ENCODE measurements at places on chromosomes 12 and 14. TPM values are rescaled to one million over a fixed set of nuclear protein-coding genes. Genes with fewer than 3 reads are reported as not detected.
A peak's percentile ranks its signal among the peaks of the same experiment; 100 is the strongest.

DNA sequence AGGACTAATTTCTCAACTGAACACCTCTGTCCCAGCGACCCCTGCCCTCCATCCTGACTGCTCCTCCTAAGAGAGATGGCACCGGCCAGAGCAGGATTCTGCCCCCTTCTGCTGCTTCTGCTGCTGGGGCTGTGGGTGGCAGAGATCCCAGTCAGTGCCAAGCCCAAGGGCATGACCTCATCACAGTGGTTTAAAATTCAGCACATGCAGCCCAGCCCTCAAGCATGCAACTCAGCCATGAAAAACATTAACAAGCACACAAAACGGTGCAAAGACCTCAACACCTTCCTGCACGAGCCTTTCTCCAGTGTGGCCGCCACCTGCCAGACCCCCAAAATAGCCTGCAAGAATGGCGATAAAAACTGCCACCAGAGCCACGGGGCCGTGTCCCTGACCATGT lies 756 bp downstream of the RNASE7 start:
- no peak overlapping the region for H3K4me3 ChIP-seq
- H3K4me1 ChIP-seq = peaks cover 5% of the 10 kb centered on the region
- no peaks in the 10 kb centered on the region for H3K36me3 ChIP-seq
- H3K27ac ChIP-seq = no peak overlapping the region
- H3K27me3 ChIP-seq = peaks cover 19% of the 10 kb centered on the region
- no peak for DNase-seq

MLEC gene
- 80.5 TPM for total RNA-seq

TAS2R42 gene
- not detected for total RNA-seq

TBC1D30 gene
- 0.19 TPM for total RNA-seq

DNA sequence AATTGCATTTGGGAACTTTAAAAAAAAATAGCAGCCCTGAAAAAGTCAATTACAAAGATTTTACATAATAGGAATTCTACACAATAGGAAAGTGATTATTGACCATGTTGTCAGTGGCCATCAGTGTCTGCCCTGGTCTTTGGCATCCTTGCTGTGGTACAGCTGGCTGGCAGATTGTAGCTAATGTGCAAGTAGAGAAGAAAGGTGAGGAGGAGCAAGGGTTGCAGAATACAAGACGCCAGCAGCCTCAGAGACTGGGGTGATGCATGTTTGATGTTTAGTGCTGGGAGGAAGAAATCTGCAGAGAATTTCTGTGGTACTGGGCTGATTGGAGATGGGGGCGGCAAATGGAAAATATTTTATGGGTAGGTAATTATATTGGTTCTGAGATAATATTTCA lies 322.9 kb downstream of the TMEM117 start:
- no peaks in the 10 kb centered on the region for H3K36me3 ChIP-seq
- no peaks in the 10 kb centered on the region for H3K27me3 ChIP-seq
- DNase-seq = no peak
- H3K27ac ChIP-seq = no peak overlapping the region
- H3K4me1 ChIP-seq = no peaks in the 10 kb centered on the region
- H3K4me3 ChIP-seq = no peak overlapping the region

- H3K4me3 ChIP-seq = no peak overlapping the region
- H3K27me3 ChIP-seq = no peaks in the 10 kb centered on the region
- no peak overlapping the region for H3K27ac ChIP-seq
- DNase-seq = no peak
- no peaks in the 10 kb centered on the region for H3K36me3 ChIP-seq
Observed at GRCh38 chr12:79424109-79424721, 266.5 kb downstream of the PAWR start.

GRCh38 chr12:132319359-132319950 lies 9.9 kb downstream of the GALNT9 start:
- no peak overlapping the region for H3K27ac ChIP-seq
- H3K27me3 ChIP-seq = no peaks in the 10 kb centered on the region
- H3K4me3 ChIP-seq = no peak overlapping the region
- no peaks in the 10 kb centered on the region for H3K36me3 ChIP-seq
- no peak for DNase-seq

GRCh38 chr14:74671789-74672188 lies 41.1 kb downstream of the AREL1 start:
- no peak overlapping the region for H3K27ac ChIP-seq
- H3K36me3 ChIP-seq = peaks cover 71% of the 10 kb centered on the region
- no peak overlapping the region for H3K4me3 ChIP-seq

GRCh38 chr12:2690348-2691005 lies 104.3 kb upstream of the FKBP4 start:
- peak overlapping the region; percentile 91 for H3K27ac ChIP-seq
- peak overlapping the region; percentile 79 for H3K4me3 ChIP-seq
- peaks cover 7% of the 10 kb centered on the region for H3K27me3 ChIP-seq
- no peak for DNase-seq
- H3K4me1 ChIP-seq = peaks cover 33% of the 10 kb centered on the region
- H3K36me3 ChIP-seq = no peaks in the 10 kb centered on the region

DNA sequence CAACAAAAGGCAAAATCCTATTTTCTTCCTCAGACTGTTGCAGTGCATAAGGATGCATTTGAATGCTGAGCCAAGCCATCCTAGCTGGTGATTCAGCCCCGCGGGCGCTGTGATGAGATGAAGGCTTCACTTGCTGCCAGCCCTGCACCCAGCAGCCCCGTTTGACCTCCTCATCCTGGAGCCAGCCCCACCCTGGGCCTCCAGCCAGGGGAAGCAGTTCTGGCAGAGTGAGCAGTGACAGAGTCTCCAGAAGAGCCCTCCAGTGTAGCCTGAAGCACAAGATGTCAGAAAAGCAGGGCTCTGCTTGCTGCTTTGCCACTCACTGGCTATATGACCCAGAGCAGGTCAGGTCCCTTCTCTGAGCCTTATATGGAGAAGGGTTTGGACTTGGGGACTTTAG lies 96.2 kb upstream of the HSPB8 start:
- H3K36me3 ChIP-seq = no peaks in the 10 kb centered on the region
- no peaks in the 10 kb centered on the region for H3K4me1 ChIP-seq
- no peaks in the 10 kb centered on the region for H3K27me3 ChIP-seq
- no peak overlapping the region for H3K27ac ChIP-seq

- DNase-seq = no peak
- no peaks in the 10 kb centered on the region for H3K36me3 ChIP-seq
- no peak overlapping the region for H3K27ac ChIP-seq
- H3K4me3 ChIP-seq = no peak overlapping the region
Observed at GRCh38 chr14:40859055-40859454, 747.6 kb upstream of the LRFN5 start.

DNA sequence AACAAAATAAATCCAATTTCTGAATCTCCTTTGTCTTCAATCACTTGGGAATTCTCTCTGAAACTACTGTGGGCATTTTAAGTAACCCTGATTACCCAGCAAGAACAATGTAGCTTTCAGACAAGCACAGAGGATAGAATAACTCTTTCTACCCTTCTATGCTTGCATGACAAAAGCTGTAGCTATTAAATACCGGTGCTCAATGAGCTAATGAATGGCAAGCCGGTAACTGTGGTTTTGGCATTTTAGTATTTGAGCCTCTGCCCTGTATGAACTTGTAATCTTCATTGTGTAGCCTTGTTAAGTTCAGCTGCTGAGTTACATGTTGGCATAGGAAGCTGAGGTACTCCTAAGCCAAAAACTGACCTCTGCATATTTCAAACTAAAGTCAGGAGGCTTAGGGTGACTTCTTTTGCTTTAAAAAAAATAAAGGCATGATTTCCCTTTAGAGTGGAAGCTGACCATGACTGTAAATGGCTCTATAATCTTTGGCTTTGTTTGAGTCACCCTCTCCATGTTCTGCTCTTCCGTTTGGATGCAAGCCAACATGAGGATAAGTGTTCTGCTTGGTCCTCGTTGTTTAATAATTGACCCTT lies 171.0 kb upstream of the HIF1A start:
- peak overlapping the region; percentile 77 for H3K27ac ChIP-seq
- H3K4me1 ChIP-seq = peaks cover 75% of the 10 kb centered on the region
- DNase-seq = no peak
- no peak overlapping the region for H3K4me3 ChIP-seq

- DNase-seq = no peak
- H3K27me3 ChIP-seq = no peaks in the 10 kb centered on the region
- no peak overlapping the region for H3K4me3 ChIP-seq
- H3K36me3 ChIP-seq = peaks cover 2% of the 10 kb centered on the region
Observed at GRCh38 chr14:75877884-75878283, 103.9 kb downstream of the TGFB3 start.

AGAP2 gene
- 72.6 TPM for total RNA-seq

- no peaks in the 10 kb centered on the region for H3K27me3 ChIP-seq
- H3K4me1 ChIP-seq = peaks cover 3% of the 10 kb centered on the region
- H3K27ac ChIP-seq = no peak overlapping the region
- no peak overlapping the region for H3K4me3 ChIP-seq
Observed at GRCh38 chr14:104707608-104708595, 16.1 kb upstream of the ADSS1 start.

DNA sequence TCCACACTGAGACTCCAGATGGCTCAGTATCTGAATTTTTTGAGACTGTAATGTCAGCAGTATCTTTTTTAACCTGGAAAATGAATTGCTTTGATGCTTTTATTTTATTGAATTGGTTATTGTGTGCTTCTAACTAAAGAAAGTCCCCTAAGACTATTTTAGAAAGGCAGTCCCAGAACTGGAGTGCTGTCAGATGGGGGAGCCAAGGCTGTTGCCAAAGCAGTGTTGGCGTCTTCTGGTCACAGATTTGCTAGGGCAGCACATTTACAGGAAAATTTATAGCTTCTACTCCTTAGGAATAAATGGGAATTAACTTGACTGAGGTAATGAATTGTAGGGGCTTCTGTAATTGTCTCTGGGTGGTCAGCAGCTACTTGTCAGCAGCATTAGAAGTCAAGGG lies 157.1 kb upstream of the ARHGAP5 start:
- H3K27me3 ChIP-seq = peaks cover 2% of the 10 kb centered on the region
- no peaks in the 10 kb centered on the region for H3K36me3 ChIP-seq
- no peaks in the 10 kb centered on the region for H3K4me1 ChIP-seq
- no peak overlapping the region for H3K27ac ChIP-seq
- H3K4me3 ChIP-seq = no peak overlapping the region

DNA sequence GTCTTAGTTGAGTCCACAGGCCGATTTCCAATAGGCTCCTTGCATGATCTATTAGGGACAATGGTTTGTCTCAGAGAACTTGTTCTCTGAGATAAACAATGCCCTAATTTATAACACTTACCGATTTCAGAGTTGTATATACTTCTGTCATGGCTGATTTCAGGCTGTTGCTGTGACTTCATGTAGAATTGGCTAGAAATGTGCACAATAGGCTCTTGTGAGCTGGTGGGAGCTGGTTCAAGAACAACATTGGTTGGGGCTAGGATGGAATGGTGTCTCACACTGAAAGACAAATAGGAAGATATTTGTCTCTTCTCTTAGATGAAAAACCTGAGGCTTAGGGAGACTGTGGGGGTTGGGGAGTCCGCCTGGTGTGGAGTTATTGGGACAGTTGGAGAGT lies 6.7 kb upstream of the KRT86 start:
- no peak for DNase-seq
- peaks cover 35% of the 10 kb centered on the region for H3K27me3 ChIP-seq
- no peak overlapping the region for H3K27ac ChIP-seq
- no peaks in the 10 kb centered on the region for H3K4me1 ChIP-seq
- no peaks in the 10 kb centered on the region for H3K36me3 ChIP-seq
- H3K4me3 ChIP-seq = no peak overlapping the region

GRCh38 chr12:704516-705242 lies 41.4 kb upstream of the NINJ2 start:
- H3K4me1 ChIP-seq = peaks cover 11% of the 10 kb centered on the region
- no peak overlapping the region for H3K4me3 ChIP-seq
- DNase-seq = no peak
- H3K27ac ChIP-seq = no peak overlapping the region
- peaks cover 8% of the 10 kb centered on the region for H3K36me3 ChIP-seq
- no peaks in the 10 kb centered on the region for H3K27me3 ChIP-seq

DNA sequence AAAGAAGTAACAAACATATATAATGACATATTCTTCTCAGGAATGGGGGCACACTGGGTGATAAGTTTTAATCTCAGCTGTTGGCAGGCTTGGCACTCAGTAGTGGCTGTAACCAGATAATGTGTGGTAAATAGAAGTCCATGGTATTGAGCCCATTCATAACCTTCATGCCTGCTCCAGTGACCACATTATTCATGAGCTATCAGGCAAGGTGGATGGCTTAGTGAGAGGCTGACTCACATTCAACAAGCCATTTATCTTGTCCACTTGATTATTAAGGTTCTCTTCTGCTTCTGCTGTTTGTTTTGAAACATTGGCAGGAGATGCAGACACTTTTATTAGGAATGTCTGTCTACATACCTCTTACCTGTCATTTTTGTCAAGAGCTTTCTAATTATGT lies 950.4 kb upstream of the LRFN5 start:
- H3K4me1 ChIP-seq = no peaks in the 10 kb centered on the region
- H3K27me3 ChIP-seq = no peaks in the 10 kb centered on the region
- no peak for DNase-seq
- no peak overlapping the region for H3K27ac ChIP-seq

OLR1 gene
- total RNA-seq = not detected

GRCh38 chr12:108890208-108890607 lies 10.3 kb downstream of the DAO start:
- H3K36me3 ChIP-seq = no peaks in the 10 kb centered on the region
- H3K4me3 ChIP-seq = no peak overlapping the region
- H3K4me1 ChIP-seq = no peaks in the 10 kb centered on the region
- DNase-seq = peak; percentile 22
